CD4-positive, alpha-beta T cell treated with Interferon alpha-2 for 1 hour (primary cell): ENCODE measurements at places on chromosomes 6 and 20.

GRCh38 chr20:57601737-57602136 lies 18.5 kb downstream of the ZBP1 start:
- DNase-seq: no peak

- no peak for DNase-seq
Measured at GRCh38 chr6:73353636-73354593, at the start of gene DPPA5. Gene DPPA5 (minus strand): TSS chr6:73354276. CDS start chr6:73354225, 51 bp downstream.

DNA sequence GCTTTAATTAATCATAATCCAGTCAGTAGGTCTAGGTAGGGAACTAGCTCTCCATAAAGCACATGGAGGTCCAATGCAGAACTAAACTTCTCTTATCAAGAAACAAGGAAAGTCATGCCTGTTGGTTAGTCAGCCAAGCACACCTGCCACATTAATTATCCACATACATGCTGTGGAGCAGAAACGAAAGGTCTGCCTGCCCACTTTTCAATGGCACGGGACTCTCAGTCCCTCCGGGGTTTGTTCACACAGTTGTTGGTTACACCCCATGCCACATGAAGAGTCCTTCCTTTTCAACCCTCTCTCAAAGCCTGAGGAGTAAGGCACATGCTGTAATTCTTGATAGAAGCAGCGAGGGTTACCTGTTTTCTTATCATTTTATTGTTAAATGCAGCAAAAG lies 1096.4 kb upstream of the MAP3K7 start:
- DNase-seq: no peak

- no peak for DNase-seq
Measured at GRCh38 chr20:55200317-55200716, 724.9 kb downstream of the DOK5 start.

DNA sequence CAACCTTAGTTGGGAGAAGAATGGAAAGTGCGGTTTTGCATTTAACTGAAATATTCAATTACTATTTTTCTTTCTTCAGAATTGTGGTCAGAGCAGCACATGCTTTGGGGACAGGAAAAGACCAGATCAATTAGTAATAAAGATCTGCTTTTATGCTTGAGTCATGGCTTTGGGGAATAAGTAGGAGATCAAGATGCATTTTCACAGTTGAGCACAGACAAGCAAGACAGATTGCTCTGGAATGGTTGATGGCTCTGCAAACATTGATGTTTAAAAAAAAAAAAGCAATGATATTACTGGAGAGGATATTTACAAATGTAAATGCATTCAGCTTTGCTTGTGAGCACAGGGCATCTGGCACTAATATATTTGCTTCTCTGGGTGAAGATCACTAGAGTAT lies 224.4 kb upstream of the SASH1 start:
- DNase-seq: no peak

DNA sequence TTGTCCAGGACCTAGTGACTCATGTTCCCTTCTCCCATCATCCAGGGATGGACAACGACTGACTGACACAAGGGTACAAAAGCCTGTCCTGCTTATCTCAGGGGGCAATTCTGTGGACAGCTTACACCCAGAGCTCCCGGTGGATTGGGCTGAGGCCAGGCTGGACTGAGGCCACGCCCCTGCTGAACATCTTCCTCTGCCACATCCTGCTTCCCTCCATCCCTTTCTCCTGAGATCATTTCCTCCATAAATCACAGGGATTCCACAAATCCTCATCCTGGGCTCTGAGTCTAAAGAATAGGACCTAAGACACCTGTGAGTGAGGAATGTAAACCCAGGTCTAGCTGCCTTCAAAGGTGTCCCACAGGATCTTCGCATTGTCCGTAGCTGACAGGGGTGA lies 30.4 kb upstream of the RNF24 start:
- no peak for DNase-seq

DNA sequence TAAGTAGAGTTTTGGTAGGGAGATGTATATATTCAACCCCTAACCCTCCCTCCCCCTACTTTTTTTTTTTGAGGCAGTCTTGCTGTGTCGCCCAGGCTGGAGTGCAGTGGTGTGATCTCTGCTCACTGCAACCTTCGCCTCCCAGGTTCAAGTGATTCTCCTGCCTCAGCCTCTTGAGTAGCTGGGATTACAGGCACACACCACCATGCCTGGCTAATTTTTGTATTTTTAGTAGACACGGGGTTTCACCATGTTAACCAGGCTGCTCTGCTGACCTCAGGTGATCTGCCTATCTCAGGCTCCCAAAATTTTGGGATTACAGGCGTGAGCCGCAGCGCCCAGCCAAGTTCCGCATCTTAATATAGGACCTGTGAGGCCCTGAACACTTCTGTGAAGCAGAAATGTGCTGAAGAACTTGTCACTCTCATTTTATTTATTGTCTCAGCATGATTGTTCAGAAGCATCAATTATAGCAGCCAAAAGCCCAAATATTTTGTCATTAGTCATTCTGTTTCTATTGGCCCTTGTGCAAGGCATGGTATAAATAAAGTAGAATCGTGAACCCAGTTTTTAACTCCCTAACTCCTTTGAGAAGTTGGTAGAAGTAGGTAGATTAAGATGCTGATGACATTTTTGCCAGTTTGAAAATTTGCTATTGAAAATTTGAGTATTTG lies 19.4 kb downstream of the DSTN start:
- no peak for DNase-seq

DNA sequence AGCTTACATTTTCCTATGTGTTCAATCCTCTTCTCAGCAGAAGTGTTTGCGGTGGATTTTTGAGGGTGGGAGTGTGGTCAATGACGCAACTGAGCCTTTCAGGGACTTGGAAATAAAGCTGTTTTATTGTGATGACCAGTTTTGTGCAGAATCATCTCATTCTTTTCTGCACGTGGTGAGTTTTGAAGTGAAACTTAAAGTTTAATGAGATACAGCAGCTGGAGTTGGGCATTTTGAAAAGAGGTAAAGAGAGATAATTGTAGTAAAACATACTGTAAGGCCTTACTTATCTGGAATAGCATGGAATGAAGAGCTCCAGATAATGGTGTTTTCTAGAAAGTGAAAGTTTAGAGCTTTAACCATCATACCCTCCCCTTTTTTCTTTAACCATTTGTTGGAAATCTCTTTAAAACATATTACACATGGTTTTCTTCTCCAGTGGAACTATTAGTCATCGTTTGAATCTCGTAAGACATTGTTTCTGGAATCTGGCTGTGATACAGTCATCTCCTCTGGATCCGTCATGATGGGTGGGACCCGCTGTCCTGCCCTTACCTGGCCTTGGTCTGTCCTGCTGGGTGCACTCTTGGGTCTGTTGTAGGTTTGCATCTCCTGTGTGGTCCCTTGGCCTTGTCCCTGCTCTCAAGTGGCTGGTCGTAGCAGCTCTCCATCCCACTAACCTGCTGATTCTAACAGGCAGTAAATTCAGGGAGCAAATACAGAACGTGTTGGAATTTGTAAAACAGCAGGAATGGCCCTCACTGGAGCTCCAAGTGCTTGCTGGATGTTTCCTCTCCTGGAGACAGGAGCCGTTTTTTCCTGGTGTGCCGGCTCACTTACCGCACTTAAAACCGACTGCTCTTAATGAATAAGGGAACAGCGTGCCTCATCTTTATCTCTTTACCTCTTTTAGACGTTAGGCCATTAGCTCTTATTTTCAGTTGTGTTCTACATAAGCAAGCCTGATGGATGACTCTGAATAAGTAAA lies 29.8 kb downstream of the UST start:
- DNase-seq: no peak

GRCh38 chr20:11376420-11376819 lies 541.3 kb upstream of the BTBD3 start:
- no peak for DNase-seq

- no peak for DNase-seq
Measured at GRCh38 chr6:167829513-167829912, 2.8 kb downstream of the AFDN start.

DNA sequence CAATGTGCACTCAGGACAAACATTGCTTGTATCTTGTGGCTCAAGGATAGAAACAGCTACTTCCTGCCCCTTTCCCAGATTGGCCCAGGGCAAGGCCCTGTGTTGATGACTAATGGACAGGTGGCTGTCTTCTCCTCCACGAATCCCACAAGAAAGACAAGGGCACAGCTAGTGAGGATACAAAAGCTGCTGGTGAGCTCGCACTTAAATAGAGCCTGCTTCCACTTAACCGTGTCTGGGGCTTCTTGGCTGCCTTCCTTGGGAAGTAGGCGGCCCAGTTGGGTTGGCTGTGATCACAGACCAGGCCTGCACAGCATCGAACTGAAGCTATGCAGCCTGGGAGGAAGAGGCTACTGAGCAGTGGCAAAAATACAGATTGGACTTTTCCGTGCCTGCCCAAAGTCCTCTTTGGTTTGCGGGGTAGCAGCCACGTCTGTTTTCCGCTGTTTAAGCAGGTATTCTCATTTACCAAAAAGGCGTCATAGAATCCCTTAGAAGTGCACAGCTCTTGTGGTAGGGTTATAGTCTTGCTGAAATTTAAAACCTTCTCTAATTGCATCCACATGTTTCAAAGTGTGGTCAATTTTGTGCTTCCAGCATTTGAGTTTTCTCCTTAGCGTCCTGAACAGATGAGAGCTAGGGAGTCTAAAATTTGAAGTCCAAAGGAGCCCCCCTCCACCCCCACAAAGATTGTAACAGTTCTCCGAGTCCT lies 23.0 kb upstream of the NAA20 start:
- DNase-seq: no peak
